ENCODE measurements at places on chromosomes 7 and 10.

GRCh38 chr10:29658984-29659965, 24.5 kb upstream of the SVIL start:
- DNase-seq: peak; percentile 49

- DNase-seq: no peak
Observed at GRCh38 chr10:84588971-84589370, 260.6 kb downstream of the CCSER2 start.

DNA sequence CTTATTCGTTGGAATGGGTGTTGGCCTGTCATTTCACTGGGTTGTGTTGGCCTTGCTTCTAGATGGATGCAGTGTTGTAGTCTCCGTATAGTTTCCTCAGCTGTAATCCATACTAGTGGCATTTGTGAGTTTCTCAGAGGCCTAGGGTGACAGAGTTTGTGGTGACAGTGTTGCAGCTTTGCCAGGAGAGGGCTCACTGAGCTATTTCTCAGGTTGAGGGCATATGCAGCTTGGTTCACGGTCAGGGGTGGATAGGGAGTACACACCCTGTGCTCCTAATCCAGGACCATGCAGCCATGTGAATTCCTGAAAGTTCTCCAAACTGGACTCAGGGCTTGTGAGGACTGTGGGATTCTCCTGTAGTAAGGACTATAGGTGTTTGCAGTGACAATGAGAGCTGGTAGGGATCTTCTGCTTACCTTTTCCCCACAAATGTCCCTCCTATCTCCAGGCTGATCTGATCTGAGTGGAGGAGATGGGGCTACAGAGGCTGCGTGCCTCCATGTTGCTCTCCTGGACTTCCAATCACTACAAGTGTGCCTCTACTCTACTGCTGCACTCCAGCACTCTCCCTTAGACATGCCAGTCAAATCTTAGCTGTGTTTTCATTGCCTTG, 229.0 kb downstream of the STK31 start:
- no peak for DNase-seq

- no peak for DNase-seq
Observed at GRCh38 chr7:82623812-82624211, 180.2 kb upstream of the CACNA2D1 start.

DNA sequence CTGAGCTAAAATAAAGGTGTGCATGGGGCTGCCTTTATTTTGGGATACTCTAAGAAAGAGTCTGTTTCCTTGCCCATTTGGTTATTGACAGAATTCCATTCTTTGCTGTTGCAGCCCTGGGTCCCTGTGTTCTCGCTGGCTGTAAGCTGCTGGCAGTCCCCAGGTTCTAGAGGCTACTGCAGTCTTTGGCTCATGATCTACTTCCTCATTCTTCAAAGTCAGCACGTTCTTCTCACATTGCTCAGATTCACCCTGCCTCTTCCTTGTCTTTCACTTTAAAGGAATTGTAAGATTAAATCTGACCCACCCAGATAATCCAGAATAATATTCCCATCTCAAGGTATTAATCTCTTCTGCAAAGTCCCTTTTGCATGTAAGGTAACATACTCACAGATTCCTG, 620.3 kb downstream of the CCSER2 start:
- no peak for DNase-seq

DNA sequence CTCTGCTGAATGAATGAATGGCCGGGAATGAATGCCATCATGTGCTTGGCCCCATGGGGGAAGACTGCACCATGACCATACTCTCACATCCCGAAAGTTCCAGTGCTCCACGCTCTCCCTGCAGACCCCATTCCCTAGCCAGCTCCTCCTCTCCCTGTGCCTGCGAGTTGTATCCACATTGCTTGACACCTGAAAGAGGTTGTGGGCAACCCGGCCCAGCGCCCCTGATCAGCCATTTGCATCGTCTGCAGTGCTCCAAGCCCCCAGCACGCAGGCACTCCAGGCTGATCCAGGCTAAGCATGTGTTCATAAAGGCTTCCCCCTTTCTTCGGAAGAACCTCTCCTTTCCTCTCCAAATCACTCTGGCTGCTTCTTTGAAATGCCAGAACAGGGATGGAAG, 354.4 kb upstream of the MKI67 start:
- no peak for DNase-seq

DNA sequence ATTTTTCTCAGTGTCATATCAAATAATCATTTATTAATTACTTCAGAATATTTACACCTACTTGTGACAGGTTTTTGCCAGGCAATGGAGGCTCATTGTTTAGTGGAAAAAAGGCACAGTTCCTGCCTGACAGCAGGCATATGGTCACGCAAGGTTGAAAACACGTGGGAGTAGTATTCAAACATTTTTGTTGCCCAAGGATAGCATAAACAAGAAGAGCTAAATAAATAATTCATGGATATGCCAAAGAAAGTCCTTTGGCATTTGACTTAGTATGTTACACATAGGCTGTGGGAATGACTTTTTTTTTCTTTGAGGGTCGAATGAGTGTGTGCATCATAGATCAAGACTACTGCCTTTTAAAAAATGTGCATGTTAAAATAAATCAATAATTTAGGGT, 120.5 kb upstream of the SEMA3E start:
- no peak for DNase-seq

- DNase-seq: no peak
Observed at GRCh38 chr10:24333736-24334135, 124.8 kb downstream of the KIAA1217 start.

DNA sequence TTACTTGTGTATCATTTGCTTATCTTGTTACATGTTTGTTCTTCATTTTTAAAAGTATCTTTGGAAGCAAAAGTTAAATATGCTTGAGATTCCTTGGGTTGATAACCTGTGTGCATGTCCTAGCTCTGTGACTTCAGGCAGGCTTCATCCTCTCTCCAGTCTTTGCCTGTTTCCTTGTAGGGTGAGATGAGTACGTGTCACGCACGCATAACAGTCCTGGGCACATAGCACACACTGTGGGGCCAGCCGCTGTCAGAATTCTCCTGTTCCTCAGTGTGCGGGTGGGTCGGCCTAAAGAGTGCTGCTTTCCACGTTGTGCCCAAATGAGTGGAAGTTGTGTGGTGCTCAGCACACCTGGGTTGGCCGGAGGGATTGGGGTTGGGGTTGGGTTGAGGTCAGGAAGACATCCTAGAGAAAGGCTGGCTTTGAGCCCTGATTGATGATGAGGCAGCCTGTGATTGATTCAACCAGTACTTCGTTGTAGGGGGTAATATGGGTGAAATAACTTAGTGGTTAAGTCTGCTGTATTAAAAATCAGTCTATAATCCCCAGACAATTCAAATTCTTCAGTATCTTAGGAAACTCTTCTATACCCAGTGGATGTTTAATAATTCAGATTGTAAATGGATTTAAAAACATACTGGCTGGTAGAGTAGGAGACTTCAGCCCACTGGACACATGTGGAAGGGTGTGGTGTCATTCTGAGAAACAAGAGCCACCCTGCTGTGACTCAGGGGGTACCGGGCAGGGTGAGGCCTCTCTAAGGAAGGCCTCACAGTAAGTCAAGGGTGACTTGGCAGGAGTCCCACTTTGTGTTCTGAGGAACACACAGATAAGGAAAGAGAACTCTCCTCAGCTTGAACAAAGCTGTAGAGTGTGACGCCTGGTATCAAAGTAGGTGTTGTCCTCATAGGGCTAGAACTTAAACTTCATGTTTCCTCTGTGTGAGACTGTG, 54.8 kb downstream of the DAGLB start:
- no peak for DNase-seq

GRCh38 chr10:56622335-56622973, 261.4 kb upstream of the ZWINT start:
- no peak for DNase-seq

DNA sequence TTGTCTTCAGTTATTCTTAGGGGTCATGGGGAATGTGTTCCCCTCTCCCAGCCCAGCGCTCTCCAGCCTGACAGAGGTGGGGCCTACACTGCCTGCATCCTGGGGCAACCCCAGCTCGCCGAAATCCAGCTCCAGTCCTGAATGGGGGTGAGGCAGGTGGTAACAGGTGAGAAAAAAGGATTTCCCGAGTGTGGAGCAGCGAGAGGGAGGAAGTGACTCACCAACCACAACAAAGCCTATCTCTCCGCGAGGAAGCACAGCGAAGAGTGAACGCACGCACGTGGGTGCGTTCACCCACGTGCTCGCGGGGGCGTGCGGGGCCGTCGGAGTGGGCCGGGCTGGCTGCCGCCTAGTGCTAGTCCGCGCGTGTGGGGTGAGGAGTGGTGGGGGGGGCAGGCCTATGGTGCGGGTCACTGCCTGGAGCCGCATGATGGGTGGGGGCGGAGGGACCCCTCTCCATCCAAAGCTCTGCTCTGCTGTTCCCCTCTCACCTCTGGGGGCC, 855 bp upstream of the PALD1 start:
- peak; percentile 56 for DNase-seq

- DNase-seq: no peak
Observed at GRCh38 chr7:3569643-3570042, 268.6 kb downstream of the SDK1 start.

- DNase-seq: no peak
Observed at GRCh38 chr7:13072014-13072413, 384.6 kb downstream of the ARL4A start.

DNA sequence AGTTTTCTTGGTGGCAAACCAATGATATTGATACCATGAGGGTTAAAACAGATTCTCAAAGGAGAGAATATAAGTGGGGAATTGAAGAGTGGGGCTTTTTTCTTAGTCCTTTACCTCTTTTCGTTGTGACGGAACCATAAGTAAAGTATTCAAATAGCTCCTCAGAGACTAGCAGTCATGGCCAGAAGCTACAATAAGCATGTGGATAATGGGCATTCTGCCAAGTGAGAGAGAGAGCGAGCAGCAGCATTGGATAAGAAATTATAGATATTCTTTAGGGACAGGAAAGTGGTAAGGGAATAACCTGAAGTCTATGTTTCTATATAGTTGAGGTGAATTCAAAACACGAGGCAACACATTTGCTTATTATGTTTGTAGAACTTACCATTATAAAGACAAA, 235.1 kb downstream of the SEMA3E start:
- no peak for DNase-seq

DNA sequence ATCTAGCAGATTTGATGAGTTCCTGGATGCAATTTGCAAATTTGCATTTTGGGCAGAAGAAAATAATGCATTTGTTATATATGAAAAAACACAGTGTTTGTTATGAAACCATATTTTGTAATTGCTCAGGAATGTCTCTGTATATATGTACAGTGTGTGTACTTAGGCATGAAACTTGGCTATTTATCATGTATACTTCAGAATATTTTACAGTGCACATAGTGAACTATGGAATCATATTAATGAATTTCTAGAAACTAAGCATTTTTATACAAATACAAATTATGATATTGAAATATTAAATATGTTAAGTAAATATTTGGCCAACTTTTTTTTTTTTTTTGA, 107.5 kb downstream of the TWIST1 start:
- no peak for DNase-seq

- DNase-seq: no peak
Observed at GRCh38 chr7:106520962-106521514, 139.9 kb downstream of the CCDC71L start.

- no peak for DNase-seq
Observed at GRCh38 chr10:68269562-68270290, 37.8 kb upstream of the ATOH7 start.

DNA sequence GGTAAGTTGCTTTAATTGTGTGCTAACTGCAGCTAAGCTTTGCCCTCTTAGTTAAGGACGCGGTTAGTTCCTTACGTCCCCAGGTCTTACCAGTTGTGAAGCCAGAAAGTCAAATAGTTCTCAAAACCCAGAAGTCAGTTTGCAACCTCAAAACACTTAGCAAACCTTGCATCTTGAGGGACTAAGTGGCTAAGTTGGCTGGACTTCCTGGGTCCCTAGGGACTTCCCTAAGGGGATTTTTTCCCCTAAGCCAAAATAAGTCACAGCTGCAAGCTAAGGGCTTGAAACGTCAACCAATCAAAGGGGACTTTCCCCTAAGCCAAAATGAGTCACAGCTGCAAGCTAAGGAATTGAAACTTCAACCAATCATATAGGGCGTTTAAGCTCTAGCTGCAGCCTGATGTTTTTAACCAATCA, 36.2 kb upstream of the HECW1 start:
- DNase-seq: no peak

DNA sequence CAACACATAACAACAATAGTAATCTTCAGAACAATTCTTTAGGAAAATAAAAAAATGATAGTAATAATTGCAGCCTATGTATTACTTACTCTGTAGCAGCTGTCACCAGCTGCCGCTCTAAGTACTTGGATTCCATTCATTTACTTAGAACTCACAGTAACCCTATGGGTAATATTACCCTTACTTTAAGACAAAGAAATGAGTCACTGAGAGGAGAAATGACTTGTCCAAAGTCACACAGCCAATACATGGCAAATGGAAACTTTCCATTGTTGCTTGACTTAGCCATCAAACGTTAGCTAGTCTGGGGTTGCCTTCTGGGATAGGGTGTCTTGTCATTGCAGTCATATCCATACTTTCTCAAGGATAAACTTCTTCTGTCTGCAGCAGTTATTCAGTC, 3.6 kb downstream of the CCNY start:
- no peak for DNase-seq

- no peak for DNase-seq
Observed at GRCh38 chr7:26329520-26330255, 38.0 kb downstream of the SNX10 start.

DNA sequence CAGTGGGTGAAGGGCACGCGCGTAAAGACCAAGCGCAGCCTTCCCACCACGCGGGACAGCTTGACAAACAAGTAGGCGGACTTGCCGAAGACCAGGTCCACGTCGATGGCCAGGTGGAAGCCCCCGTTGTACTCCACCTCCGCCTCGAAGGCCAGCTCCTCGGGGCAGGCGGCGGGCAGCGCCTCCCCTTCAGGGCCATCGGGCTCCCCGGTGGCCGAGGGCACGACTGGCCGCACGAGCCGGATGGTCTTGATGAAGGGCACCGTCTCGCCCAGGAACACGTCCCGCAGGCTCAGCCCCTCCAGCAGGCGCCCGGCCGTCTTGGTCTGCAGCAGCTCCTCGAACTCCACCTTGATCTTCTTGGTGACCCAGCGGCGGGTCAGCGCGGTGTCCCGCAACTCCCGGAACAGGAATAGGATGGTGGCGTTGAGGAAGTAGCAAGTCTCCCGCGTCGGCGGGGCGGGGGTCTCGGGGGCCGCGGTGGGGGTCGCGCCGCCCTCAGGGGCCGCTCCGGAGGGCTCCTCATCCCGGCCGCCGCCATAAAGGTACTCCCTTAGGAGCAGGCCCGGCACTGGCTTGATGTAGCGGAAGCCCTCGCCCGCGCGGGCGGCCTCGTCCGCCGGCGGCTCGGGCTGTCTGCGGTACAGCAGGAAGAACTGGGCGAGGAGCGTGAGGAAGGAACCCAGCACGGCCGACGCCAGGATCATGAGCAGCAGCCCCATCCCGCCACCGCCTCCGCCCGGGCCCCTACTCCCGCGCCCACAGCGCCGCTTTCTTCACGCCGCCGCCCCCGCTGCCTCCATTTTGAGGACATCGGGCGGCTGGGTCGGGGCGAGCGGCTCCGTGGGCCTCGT, 507 bp downstream of the PDZD8 start:
- no peak for DNase-seq
